ENCODE measurements at places on chromosomes 2 and 18.

- no peak for DNase-seq
These were observed 144.9 kb downstream of the LTBP1 start for GRCh38 chr2:33091541-33092123.

DNA sequence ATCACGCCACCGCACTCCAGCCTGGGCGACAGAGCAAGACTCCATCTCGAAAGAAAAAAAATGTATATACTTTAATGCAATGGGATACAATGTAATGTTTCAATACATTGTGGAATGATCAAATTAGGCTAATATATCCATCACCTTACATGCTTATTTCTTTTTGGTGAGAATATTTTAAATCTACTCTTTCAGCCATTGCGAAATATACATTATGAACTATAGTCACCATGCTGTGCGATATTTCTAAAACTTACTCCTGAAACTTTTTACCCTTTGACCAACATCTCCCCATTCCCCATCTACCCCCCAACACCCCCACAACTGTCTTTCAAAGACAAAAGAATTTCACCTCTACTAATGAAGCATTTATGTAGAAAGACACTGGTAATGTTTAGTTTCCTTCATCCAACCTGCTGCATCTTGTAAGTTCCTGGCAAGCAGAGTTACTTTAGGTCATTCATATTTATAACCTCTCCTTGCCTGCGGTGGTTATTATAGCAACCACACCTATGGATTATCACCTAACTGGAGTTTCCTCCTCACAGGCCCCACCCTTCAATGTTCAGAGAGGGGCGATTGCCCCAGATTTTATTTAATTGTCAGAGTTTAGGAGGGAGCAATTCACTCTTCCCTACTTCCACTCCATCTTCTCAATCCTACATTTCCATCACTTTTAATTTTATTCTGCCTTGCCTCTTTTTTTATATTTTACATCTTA, 1.2 kb upstream of the ME2 start:
- DNase-seq, result no peak

DNA sequence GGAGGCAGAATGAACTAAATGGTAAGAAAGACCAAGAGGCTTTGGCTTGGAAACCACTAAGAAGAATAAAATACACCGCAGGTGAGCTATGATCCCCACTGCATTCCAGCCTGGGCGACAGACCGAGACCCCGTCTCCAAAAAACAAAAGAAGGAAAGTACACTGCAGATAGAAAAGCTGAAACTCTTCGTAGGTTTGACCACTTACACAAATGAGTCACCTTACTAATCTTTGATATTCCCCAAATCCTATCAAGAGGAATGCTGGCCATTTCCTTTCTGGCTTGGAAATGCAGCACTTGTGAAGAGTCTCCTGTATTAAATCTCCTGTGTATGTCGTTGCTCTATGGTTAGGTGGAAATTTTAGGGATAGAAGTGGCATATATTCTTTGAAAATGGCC, 108.8 kb downstream of the MTCL1 start:
- DNase-seq, result no peak

DNA sequence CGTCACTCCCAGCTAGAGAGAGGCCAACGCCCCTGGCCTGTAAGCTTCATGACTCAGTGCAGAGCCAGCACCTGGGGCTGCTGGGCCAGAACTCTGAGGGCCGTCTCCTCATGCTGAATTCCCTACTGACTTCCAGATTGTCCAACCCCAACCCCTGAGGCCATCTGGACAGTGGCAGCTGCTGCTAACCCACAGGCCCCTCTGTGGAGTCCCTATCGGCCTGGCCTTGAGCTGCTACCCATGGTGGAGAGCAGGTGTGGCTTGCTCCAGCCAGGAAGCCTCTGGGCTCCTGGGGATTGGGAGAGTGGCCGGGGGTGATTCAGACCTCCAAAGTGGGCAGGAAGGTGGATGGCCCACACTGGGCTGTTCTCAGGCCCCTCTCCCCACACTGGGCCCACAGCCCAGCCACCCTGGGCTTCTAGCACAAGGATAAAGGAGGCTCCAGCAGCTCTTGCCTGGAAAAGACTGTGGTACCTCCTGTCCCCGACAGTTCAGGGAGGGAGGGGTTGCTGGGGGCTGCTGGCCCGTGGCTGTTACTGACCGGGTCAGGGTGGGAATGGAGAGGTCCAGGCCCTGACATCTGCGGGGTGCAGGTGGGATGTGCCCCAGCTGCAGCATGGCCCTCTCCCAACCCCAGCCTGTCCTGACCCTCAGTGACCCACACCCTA, 8.2 kb downstream of the TEKT4 start:
- no peak for DNase-seq

GRCh38 chr18:57834616-57835015, 31.5 kb upstream of the ATP8B1 start:
- DNase-seq, result no peak

DNA sequence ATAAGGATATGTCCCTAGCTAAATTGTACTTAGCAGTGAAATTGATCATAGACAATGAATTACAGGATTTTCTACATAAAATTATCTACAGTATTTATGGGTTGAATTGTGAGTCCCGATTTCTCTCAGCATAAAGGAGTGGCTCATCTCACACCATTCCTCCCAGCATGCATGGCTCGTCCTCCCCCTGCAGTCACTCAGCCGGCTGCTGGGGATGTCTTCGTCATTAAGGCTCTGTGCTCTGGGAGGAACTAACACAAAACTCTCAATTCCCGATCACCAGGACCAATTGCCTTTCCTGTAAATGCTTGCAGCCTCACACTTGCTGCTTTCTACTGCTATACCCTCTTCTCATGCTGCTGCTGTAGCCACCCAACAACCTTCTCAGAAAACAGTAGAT, 75.9 kb downstream of the TXNL1 start:
- no peak for DNase-seq

- DNase-seq, result no peak
These were observed 24.7 kb downstream of the TLK1 start for GRCh38 chr2:171136024-171136423.

DNA sequence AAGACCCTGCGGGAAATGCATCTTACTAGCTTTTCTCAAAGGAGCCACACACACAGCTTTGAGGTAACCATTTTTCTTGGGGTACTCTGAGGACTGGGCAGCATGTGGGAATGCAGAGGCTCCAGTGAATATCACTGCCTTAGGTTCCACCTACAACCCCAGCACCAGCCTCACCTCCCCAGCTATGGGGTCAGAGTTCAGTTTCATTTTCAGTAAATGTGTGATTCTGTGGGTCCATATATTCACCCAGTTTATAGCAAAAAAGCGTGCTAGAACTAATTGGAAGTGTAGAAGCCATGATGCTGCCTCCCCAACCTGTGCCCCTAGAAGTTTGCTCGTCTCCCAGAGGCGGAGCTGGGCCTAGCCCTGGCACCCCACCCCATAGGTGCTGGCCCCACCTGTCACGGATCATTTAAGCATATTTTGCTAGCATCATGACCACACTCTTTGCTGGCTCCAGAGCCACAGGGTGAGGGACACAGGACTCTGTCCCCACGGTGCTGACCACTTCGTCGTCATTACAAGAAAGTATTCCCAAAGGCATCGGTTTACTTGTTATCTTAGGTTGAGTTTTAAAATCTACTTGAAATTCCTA, 57.7 kb downstream of the SH3RF3 start:
- no peak for DNase-seq

DNA sequence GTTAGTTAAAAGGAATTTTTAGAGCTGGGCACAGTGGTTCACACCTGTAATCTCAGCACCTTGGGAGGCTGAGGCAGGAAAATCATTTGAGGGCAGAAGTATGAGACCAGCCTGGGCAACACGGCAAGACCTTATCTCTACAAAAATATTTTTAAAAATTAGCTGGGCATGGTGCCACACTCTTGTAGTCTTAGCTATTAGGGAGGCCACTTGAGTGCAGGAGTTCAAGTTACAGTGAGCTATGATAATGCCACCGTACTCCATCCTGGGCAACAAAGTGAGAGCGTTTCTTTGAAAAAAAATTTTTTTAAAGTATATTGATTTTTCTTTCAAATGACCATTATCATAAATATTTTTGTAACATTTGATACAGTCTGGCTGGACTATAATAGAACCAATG, 93.6 kb upstream of the FAM117B start:
- no peak for DNase-seq

GRCh38 chr2:112699984-112700667, 20.7 kb upstream of the NT5DC4 start:
- no peak for DNase-seq

GRCh38 chr2:43125090-43125998, 101.1 kb downstream of the ZFP36L2 start:
- DNase-seq, result no peak

DNA sequence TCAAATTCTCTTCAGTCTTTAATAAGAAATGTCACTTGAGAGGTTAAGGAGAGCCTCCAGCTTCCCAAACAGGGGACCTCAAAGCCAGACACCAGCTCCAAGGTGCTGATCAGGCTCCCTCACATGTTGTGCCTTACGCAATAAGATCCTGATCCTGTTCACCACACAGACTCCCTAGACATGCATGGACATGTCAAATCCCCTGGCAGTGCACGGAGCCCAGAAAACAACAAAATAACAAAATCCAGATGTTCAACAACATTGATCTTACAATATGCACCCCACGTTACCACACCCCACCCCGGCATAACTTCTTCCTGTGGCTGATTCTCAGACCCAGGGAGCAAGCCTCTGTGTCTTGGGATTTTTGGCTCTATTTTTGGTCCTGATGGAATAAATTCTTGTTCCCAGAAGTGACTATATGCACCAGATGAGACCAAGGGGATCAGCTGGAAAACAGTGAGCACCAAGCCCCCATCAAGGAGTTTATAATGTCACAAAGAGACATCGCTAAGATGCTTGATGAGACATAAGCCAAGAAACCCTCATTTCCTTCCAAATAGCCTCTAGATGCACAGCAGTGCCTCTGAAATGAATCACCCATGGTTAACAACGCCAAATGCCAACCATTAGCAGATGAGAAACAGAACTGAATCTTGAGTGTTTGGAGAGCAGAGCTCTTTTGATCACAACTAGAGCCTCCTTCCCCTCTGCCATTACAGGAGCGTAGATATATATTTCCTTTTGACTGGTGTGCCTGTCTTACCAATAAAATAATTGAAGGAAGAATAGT, 198.2 kb downstream of the PRKCE start:
- no peak for DNase-seq

DNA sequence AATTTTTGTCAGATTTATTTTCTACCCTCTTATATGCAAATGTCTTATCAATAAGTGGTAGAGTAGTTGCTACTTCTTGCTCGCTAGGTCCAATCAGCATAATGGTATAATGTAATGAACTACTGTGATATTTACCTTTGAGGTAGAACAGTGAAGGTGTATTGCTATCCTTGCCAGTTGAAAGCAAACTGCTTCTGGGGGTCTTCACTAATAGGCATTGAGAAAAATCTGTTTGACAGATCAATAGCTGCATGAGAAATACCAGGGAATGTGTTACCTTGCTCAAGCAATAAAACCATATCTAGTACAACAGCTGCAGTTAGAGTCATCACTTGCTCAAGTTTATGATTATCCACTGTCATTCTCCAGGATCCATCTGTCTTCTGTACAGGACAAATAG, 50.1 kb upstream of the EFEMP1 start:
- DNase-seq, result no peak

GRCh38 chr2:130918393-130918792, 81.7 kb downstream of the ARHGEF4 start:
- no peak for DNase-seq

DNA sequence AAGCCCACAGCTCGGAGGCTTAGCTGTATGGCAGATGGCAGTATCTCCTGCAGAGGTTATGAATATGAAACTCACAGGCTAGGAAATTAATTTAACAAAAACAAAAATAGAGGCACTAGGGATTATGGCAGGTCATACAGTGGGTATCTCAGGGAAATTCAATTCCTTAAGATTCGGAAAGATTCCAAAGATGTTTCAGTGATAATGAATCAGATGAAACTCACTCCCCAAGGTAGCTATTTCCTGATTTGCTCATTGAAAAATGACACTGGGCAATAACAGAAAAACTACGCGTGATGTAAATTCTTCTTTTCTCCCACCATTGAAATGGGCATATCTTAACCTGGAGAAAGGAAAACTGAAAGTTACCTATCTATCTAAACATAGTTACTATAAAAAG, 414.1 kb downstream of the STK39 start:
- DNase-seq, result no peak

DNA sequence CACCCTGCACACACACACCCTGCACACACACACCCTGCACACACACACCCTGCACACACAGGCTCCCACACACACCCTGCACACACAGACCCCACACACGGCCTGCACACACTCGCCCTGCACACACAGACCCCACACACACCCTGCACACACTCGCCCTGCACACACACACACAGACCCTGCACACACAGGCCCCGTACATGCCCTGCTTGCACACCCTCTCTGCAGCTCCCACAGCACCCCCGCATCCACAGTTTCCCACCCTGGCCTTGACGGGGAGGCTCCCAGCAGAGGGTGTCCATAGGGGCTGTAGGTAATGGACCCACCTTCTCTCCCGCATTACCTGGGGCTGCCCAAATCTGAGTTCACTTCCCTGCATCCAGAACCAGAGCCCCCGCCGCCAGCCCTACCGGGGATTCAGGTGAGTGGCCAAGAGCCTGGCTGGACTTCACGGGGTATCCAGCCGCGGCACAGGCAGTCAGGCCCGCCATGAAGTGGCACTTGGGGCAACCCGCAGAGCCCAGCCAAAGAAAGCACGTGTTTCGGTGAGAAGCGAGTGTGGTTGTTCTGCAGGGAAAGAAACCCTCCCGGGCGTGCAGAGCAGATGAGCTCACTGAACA, 88.6 kb upstream of the GPC1 start:
- DNase-seq, result no peak

DNA sequence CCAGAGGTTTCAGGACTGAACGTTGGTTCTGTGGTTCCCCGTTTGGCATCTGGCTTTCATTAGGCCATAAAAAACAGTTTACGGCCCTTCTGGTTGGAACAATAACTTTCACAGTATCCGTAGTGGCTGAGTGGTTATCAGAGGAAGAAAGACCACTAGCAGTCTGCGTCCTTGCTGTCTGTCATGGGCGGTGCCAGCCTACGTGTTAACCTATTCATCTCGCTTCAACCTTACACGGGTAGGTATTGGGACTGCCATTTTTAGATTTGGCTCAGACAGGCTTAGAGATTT, 42.6 kb upstream of the ROCK2 start:
- no peak for DNase-seq

DNA sequence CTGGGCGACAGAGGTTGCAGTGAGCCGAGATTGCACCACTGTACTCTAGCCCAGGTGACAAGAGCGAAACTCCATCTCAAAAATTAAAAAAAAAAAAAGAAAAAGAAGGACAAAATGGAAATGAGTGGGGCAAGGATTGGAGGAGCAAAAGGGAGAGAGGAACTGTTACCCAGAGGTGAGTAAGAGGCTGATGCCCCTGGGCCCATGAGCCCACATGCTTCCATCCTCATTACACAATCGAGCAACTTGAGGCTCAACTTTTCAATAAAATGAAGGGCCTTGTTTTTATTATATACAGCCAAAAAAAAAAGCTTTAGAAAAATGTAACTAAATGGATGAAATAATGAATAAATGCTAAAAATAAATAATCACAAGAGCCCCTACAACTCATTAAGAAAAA, 91.7 kb upstream of the YWHAQ start:
- no peak for DNase-seq

- DNase-seq, result no peak
These were observed 795 bp downstream of the ANKRD39 start for GRCh38 chr2:96856776-96857666.

GRCh38 chr2:196131384-196131937, 39.9 kb downstream of the STK17B start:
- DNase-seq, result no peak

- DNase-seq, result no peak
These were observed 713.9 kb upstream of the CDH2 start for GRCh38 chr18:28890791-28891190.
